ENCODE measurements at places on chromosomes 4 and X.

- peak; percentile 77 for DNase-seq
Measured at GRCh38 chr4:24382381-24382780, 202.0 kb downstream of the DHX15 start.

GRCh38 chr4:8050555-8051206 is 107.9 kb downstream of the ABLIM2 start:
- DNase-seq: peak; percentile 45

DNA sequence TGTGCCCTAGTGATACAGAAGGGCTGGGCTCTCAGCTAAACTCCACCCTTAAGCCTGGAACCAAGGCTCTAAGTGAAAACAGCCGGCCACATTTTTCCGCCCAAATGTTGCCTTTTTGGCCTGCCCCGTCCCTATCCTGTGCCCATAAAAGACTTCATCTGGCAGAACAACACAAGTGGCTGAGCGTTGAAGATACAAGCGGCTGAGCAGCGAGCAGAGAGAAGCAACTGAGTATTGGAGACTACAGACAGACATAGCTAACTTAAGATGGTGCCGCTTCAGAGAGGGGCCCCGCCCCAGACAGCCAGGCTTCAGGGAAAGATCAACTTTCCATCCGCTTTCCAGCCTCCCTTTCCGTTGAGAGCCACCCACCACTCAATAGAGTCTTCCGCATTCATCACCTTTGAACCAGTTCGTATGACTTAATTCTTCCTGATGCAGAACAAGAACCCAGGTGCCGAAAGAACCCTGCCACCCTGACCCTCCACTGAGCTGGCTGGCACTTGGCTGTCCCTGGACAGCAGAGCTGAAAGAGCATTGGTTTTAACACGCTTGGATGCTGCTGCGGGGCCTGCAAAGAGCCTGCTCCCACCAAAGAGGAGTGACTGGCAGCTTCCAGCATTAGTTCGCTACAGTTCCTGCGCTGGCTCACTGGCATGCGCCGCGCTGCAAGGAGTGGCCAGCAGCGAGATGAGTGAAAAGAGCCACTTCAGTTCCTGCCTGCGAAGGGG is 853.2 kb upstream of the INTU start:
- DNase-seq: no peak

- no peak for DNase-seq
Measured at GRCh38 chr4:2011583-2011982, 2.8 kb upstream of the NELFA start.

DNA sequence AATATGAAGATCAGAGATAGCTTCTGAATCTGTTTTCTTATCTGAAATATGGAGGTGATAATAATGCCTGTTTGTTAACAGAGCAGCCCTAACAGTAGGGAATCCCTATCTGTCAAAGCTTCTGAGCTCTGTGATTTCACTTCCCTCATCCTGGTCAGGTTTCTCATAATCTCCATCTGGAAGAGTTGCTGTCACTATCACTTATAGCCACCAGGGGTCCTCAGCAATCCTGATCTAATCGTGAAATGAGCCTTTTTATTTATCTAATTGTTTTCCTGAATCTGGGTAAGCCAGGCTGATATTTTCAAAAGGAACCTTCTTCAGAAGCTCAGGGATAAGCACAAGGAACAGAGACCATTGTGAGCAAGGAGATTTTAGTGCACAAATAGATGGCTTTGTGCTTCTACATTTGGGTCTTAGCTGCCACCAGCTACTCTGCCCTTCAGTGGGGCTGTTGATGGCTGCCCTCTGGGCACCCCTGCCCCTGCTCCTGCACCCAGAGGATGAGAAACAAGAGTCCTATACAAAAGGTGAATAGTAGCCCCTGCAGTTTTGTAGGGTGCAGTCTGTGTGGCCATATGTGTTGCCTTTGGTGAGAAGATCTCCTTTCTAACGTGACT is 196.4 kb upstream of the RADX start:
- DNase-seq: peak; percentile 26

DNA sequence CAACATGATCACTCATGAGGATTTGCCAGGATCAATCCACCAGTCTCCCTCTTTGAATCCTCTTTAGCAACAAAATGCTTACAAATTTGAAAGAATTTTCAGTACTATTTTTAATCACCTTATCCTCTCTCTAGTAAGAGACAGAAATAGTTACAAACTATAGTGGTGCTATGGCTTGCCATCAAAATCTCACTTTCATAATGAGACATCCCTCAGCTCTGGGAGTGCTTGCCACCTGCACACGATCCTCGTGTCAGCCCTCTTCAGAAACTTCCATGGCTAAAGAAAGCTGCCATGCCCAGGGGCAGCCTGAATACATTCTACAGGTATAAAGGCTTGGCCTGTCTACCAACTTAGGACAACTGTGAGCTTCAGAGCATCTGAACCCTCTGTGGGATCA is 5.1 kb upstream of the DHX15 start:
- no peak for DNase-seq

DNA sequence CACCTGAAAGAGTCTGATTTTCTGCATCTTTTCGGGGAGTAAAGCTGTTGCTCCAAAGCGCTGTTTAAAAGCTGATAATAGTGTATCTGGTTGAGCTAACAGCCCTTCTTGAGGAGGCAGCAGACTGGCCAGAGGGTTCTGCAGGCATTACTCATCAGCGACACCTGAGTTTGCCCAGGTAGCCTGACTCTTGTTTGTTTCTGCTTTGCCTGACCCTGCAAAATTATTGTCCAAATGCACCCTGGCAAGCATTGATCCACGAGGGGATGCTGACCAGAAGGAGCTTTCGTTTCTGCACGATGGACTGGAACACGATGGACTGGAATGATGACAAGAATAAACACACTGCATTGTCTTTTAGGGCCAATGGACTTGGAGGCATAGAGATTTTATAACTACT is 6.2 kb downstream of the CD99 start:
- DNase-seq: no peak

GRCh38 chr4:25991340-25991739 is 77.3 kb downstream of the SMIM20 start:
- no peak for DNase-seq

DNA sequence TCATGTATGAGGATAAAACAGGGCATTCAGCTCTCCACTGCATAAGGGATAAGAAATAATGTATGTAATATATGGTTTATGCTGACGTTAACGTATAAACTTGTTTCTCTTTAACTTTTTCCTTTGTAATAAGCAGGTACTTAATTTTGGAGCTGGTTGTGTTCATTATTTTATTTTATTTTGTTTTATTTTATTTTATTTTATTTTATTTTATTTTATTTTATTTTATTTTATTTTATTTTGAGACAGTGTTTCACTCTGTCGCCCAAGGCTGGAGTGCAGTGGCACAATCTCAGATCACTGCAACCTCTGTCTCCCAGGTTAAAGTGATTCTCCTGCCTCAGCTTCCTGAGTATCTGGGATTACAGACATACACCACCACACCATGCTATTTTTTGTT is 1932.6 kb upstream of the TENM3 start:
- no peak for DNase-seq

DNA sequence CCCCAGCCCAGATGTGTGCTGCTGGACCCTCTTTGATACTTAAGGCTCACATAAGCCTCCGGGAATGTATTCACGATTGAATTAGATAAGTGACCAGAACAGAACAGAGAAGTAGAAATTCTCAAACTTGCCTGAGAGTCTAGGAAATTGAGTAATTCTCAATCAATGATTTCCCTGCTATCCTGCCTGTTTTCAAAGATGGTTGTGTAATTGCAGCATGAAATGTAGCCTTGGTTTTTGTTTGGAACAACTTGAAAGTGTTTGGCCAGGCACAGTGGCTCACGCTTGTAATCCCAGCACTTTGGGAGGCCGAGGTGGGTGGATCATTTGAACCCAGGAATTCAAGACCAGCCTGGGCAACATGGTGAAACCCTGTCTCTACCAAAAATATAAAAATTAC is 41.2 kb downstream of the TNIP2 start:
- DNase-seq: no peak

- DNase-seq: peak; percentile 91
Measured at GRCh38 chr4:74426101-74426500, 18.8 kb upstream of the AREG start.

DNA sequence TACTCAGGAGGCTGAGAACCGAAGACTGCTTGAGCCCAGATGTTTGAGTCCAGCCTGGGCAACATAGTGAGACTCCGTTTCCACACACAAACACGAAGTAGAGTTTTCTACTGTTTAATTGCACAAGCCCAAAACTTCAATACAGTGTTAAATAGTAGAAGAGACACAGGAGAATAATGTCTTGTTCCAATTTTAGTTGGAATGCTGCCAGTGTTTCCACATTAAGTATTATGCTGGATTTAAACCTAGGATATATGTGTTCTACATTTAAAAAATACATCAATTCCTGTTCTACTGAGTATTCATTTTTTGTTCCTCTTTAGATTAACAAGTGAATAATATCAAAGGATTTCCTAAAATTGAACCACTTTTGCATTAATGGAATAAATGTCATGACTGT is 91.3 kb downstream of the LCORL start:
- DNase-seq: no peak

DNA sequence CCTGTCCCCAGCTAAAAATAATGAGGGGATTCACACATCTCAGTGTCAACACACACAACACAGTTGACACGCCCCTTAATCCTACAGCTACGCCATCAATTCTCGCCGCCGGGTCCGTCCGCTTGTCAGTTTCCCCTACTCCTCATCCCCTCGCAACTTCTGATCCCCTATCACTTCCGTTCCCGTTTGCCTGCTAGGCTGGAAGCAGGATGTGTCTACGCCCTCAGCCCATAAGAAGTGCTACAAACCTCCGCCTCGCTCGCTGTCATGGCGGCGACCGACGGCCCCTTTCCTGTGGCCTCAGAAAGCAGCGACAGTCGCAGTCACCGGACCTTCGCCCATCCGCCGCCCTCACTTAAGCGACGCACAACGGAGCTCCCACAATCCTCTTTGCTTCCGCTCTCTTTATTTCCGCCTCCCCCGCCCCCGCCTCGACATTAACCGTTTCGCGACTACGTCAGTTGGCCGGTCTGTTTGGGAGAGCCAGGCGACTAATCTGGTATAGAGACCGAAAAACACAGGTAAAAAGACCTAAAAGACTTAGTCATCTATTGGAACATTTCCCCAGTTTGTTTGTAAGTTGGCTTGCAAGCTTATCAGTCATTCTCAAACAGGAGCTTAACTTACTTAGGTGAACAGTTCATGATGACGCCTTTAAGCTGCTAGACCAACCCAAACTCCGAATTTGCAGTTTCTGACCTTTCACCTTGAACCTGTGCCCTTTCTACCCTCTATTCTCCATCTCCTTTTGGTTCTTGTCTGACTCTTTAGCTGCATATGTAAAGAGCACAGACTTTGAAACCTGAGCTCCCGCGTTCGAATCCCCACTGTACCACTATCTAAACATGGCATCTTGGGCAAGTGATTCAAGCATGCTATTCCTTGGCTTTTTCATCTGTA is at the start of gene SLC25A53:
SLC25A53 (minus strand) TSS at position 380 of the 900 bp plus-strand sequence. CDS start 51,752 bp downstream, outside the sequence.
- DNase-seq: peak; percentile 82

DNA sequence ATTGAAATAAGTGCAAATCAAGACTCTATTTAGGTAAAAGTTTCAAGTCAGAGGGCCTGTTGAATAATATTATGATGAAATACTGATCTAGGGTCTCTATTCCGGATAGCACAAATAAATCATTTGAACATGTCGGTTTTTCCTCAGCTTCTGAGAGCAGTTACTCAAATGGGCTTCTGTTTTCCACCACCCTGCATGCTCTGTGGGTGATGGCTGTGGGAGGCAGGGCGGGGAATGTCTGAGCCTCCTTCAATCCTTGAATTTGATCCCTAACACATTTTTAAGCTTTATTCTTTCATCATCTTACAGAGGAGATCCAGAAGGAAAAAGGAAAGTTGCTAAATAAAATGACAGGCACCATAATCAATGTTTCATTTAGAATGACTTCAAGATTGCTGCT is 8.5 kb downstream of the UNC5C start:
- DNase-seq: no peak

- DNase-seq: no peak
Measured at GRCh38 chr4:84481077-84481859, 17.8 kb downstream of the NKX6-1 start.

- DNase-seq: no peak
Measured at GRCh38 chrX:850471-850916, 219.9 kb downstream of the SHOX start.

- DNase-seq: peak; percentile 9
Measured at GRCh38 chr4:31662951-31663350, 942.8 kb downstream of the PCDH7 start.

DNA sequence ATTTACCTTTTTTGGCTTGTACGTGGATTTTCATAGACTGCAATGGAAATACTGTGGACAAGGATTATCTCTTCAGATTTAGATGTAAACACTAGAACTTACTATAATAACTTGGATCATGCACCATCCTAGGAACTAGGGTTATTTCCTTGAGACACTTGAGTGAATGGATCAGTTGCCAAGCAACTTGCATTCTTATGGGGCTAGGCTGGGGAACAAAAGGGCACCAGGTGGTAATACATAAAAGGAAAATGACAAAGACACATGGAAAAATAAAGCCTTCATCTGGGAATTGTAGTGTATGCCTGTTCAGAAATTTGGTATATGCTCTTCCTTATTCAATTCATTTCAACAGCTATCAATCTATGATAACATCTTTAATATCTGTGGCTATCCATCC is 247.1 kb downstream of the SPRY1 start:
- no peak for DNase-seq

DNA sequence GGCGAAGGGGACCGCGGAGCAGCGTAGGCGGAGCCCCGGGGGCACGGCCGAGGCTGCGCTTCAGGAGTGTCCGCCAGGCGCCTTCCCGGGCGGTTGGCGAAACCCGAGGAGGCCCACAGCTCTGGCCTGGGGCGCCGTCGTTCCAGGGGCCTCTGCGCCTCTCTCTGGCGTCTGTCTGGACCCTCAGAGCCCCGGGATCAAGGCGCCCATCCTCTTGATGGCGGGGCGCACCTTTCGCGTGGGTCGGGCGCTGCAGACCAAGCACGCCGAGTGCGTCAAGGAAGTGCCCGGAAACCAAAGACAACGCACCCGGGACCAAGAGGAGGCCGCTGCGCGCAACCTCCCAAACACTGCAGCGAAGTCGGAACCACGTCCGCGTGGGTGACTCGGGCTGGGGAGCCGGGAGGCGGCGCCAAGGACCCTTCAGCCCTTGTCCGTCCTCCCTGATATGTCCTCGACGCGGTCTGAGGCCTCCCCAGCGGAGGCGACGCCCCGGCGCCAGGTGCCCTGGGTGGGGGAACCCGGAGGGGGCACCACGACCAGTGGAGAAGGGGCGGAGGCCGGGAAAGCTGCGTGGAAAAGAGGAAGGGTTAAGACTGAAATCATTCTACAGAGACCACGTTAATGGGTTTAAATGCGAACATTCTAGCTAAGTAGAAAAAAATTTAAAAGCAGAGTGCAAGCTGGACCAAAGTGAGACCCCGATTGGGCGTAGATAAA is 9.9 kb downstream of the HMX1 start:
- no peak for DNase-seq
